ENCODE measurements at places on chromosomes 7 and 10.
A peak's percentile ranks its signal among the peaks of the same experiment; 100 is the strongest.

DNA sequence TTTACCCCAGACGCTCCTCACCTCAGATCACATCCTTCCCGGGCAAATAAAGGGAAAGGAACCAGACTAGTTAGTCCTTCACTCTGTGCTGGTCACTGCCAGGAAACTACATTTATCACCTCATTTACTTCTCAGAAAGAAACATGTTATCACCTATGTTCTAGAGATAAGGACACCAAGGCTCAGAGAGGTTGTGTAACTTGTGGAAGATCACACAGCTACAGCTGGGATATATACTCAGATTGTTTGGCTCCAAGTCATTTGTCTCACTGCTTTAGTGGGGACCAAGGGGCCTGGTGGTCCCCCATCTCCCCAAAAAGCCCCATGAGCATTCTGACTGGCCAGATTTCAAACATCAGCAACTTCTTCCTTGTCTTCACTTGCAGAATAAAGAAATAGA lies 17.5 kb upstream of the BTBD16 start:
- DNase-seq = no peak

DNA sequence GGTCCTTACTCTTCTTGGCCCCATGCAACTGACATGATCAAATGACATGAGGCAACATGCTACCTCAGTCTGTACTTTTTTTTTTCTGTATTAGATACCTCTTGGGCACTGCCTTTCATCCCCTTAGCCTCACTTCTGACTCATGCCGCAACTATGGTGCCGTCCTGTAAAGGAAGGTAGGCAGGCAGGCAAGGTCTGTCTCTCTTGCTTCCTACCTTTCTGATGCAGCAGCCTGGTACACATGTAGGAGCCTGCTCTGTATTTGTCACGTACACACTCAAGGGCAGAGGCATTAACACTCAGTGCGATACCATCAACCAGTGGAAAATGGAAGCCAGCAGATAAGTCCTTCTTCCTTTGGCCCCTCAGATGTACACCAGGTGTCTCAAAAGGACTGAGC lies 146.7 kb downstream of the ATE1 start:
- no peak for DNase-seq

- DNase-seq = peak; percentile 61
Measured at GRCh38 chr10:16809074-16809718, 8.0 kb downstream of the RSU1 start.

DNA sequence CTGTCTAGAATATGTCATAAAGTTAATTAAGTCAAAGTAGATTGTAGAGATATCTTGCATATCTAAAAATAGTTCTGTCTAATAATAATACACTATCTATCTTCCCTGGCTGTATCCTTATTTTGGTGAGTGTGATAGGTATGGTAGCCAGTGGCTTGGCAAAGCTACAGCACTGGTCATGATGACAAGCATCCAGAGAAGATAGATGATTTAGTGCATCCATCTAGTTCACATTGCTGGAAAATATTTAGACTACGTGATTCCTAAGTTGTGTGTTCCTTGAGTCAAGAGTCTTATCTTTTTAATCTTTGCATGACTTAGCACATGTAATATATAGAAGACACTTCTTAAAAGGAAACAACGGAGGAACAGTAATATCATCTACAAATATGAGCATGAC lies 711.2 kb upstream of the KCND2 start:
- no peak for DNase-seq

DNA sequence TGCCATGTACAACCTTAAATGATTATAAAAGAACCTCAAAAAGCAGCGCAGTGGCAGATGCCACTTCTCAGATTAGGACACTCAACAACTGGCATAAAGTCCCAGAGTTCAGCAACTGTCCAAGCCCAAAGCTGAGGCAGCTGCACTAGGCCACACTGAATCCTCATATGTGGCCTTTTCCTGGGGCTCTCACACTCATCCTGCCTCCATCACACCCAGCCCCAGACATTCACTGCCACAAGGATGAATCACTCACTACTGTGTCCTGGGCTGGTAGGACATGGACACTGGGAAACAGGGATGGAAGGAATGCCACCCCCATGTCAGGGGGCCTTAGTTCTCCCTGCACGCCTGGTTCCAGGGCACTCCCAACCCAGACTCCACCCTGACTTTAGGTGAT lies 547.7 kb downstream of the TNS3 start:
- no peak for DNase-seq

DNA sequence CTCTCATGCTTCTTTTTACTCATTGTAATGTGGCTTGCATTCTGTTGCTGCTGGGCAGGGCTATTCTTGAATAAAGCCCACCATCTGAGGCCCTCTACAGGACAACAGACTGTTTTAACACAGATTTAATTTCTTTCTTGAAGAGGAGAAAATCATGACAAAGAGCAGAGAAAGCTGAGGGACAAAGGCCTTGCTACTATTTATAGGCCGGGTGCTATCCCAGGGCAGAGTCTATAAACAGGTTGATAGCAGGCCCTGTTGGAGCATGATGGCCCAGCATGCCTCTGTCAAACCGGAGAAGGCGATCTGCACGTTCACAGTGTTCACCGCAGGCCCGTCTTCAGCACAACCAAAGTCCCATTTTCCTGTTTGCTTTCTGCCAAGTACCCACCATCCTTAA lies 3.0 kb downstream of the VIPR2 start:
- no peak for DNase-seq

GRCh38 chr7:116829041-116829440 lies 33.3 kb upstream of the CAPZA2 start:
- DNase-seq = no peak

DNA sequence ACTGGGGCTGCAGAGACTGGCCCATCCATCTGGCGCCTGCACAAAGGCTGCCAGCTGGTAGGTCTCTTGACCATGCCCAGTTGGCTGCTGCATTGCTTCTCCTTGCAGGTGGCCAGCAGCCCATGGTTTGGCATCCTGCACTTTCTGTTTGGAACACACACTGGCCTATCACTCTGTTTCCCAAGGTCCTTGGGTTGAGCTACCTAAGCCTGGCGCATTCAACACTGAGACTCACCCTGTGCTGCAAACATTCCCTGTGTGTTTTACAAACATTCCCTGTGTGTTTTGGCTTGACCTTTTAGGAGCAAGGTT lies 55.5 kb downstream of the TACR2 start:
- no peak for DNase-seq

- DNase-seq = no peak
Measured at GRCh38 chr10:20105236-20105635, 289.0 kb downstream of the PLXDC2 start.

- no peak for DNase-seq
Measured at GRCh38 chr10:97178074-97178473, 7.7 kb downstream of the SLIT1 start.

GRCh38 chr7:71817916-71818315 lies 594.2 kb downstream of the CALN1 start:
- DNase-seq = no peak

GRCh38 chr7:122425731-122426130 lies 121.2 kb upstream of the FEZF1 start:
- no peak for DNase-seq

Data from activated T-cell treated with anti-CD3 and anti-CD28 coated beads, Interleukin-2, amount 50 U/mL, for 72 hours (primary cell).